Activated CD8-positive, alpha-beta memory T cell treated with anti-CD3 and anti-CD28 coated beads, Interleukin-2, amount 10 ng/mL, durations not matched to agents 7 days and 5 days (primary cell): ENCODE measurements at places on chromosomes 3 and 15. TPM values are rescaled to one million over a fixed set of nuclear protein-coding genes. Genes with fewer than 3 reads are reported as not detected.

The SLC51A gene
- total RNA-seq = not detected

The SH3BP5 gene
- 19.4 TPM for total RNA-seq

The CD200 gene
- 0.67 TPM for total RNA-seq

The KNL1 gene
- 52.1 TPM for total RNA-seq

The PLS1 gene
- total RNA-seq = 4.2 TPM

The CLEC3B gene
- total RNA-seq = not detected

The IQCF5 gene
- not detected for total RNA-seq

The SUSD5 gene
- not detected for total RNA-seq
